ENCODE measurements at places on chromosomes 16 and 17. TPM values are rescaled to one million over a fixed set of nuclear protein-coding genes. Genes with fewer than 3 reads are reported as not detected.

GRCh38 chr16:26129997-26130396, 438.2 kb downstream of the HS3ST4 start:
- DNase-seq: no peak

- DNase-seq: peak; percentile 89
These were observed 13.7 kb downstream of the MYO15B start for GRCh38 chr17:75601057-75601987.

Gene MON1B
- total RNA-seq: 69.6 TPM

Gene FGF11
- total RNA-seq: 1.2 TPM

GRCh38 chr17:27657620-27658019, 26.6 kb downstream of the LGALS9 start:
- no peak for DNase-seq

- DNase-seq: no peak
These were observed 63.7 kb downstream of the RPH3AL start for GRCh38 chr17:288802-289356.

DNA sequence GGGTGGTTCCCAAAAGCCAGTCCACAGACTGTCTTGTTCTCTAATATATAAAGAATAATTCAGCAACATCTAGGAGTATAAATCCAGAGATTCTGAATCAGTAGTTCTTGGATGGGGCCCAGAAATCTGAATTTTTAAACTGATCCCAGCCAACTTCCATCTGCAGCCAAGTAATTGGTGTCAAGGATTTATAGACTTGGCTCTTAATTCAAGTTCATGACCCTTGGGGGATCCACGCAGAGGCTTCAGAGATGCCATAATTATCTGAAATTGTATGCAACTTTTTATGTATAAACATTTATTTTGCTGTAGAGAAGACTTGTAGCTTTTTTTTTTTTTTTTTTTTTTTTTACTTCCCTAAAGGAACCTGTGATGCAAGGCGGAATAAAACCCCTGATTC, 60.6 kb downstream of the HLF start:
- no peak for DNase-seq

DNA sequence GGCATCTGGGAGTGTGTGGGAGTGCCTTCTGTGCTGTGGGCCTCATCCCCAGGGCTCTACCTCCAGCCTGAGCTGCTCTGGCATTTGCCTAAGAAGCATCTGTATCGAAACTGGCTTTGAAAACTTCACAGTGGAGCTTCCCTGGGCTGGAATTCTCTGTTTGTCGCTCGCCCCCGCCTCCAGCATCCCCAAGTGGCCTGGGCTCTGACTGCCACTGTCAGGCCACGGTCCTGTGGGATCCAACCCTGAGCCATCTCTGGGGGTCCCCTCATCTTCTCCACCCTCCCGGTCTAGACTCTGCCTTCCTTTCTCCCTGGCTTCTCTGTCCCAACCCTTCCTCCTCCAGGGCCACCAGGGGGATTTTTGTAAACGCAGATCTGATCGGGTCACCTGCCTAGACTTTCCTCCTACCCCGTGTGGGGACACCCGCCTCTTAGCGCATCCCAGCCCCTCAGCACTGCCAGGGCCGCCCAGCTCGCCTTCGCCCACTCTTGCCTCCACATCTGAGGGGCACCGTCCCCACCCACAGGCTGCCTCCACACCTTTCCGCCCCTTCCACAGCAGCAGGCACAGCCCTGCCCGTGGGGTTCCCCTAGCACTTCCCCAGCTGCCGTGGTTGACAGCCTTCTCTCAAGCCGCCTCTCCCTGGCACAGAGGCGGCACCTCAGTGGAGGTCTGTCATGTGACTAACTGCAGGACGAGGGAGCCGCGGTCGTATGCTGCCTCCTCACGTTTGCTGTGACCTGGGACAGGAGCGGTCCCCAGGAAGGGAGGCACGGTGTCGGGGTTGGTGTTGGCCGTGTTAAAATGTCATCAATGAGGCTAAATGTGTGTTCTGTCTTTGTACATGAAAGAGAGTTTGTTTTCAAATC, 12.0 kb downstream of the TBC1D24 start:
- peak; percentile 64 for DNase-seq

GRCh38 chr16:25184771-25185170, 32.0 kb upstream of the AQP8 start:
- DNase-seq: no peak

DNA sequence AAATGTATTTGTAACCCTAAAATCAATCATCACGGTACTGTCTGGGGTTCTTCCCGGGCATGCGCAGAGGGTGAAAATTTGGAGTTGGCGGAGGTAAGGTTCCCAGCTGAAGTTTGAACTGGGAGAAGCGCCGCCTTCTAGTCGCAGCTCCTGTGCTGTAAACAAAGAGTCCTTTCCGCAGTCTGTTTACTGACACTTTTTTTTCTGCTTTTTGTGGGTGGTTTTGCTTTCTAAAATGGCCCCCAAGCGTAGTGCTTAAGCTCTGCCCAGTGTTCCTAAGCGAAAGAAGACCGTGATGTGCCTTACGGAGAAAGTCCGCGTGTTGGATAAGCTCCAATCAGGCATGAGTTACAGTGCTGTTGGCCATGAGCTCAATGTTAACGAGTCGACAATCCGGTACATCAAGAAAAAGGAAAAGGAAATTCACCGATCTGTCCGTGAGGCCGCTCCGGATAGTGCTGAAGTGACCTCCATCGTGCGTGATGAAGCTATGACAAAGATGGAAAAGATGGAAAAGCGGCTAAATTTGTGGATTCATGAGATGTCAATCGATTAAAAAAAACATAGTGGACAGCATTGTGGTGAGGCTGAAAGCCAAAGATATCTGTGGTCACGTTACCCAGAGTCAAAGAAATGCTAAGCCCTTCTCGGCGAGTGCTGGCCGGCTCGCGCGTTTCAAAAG, 570 bp upstream of the CFDP1 start:
- peak; percentile 84 for DNase-seq

Gene KRTAP17-1
- total RNA-seq: not detected

Gene TMED6
- 3.6 TPM for total RNA-seq

DNA sequence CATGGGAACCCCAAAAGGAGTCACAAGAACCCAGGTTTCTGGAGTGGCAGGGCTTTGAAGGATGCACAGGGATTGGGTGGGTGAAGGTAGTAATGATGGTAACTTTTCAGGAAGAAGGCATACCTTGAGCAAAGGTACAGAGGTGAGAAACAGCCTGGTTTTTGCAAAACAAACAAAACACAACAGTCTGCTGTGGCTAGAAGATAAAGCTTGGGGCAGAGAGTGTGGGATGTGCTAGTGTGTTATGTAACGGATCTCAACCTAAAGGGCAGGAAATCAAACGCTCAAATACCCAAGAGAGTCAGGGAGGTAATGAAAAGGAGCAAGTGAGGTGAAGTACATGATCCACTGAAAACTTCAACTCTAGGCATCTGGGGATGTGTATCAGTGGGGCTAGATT, 4.6 kb downstream of the PTGES3L start:
- no peak for DNase-seq

DNA sequence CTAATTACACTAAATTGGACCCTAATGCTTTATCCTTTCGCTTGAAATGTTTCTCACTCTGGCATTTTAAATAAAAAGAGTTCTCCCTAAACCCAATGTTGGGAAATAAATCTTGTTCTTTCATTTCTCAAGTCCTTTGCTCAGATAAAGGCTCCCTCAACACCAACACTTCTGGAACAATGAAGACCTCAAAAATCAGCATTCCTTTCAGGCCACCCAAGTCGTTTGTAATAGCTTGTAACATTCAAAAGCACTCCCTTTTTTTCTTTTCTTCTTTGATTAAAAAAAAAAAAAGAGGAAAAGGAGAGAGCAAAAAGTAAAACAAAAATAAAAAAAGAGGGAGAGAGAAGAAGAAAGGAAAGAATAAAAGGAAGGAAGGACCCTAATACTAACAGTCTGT, 23.3 kb upstream of the FOXJ1 start:
- no peak for DNase-seq

DNA sequence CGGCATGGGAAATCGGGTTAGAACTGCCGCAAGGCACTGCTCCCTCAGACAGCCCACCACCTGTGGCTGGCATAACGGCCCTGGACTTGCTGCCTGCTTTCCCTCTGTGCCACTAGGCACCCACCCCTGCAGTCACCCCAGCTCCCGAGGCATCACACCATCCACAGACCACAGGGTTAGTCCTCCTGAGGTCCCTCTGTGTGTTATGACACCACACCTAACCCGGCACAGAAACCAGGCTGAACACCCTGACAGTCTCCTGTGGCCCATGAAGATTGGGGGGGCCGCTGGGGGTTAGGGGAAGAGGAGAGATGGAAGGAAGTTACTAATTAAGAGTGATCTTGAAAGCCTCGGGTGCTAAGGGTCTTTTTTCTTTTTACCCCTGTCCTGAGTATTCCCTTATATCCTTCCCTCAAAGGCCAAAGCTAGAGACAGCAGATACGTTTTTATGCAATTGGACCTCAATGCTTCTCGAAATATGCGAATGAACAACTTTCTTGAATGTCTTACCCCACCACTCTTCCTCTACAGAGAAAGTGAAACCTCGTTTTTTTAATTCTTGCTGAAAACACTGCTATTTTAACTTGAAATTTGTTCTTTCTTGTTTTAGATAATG, 7.0 kb downstream of the CYTH1 start:
- no peak for DNase-seq

GRCh38 chr17:19670908-19671307, 22.4 kb downstream of the ALDH3A2 start:
- DNase-seq: no peak

DNA sequence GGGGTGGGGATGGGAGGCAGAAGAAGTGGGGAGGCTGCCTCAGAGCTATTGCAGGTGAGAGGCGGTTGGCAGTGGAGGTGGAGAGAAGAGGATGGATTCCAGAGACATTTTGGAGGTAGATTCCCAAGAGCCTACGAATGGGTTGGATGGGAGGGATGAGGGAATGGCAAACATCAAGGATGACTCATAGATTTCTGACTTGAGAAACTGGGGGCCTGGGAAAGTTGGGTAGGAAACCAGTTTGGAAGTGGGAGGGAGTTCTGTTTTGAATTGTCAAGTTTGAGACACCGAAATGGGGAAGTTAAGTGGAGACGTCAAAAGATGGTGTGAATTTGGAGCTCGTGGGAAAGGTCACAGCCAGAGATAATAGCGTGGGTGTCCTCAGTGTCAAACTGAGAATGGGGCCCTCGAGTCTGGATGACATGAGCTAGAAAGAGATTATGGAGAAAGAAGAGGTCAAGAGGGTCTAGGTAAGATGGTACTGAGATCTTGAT, 6.2 kb upstream of the CYLD start:
- no peak for DNase-seq

Gene ABI3
- total RNA-seq: 3.3 TPM

DNA sequence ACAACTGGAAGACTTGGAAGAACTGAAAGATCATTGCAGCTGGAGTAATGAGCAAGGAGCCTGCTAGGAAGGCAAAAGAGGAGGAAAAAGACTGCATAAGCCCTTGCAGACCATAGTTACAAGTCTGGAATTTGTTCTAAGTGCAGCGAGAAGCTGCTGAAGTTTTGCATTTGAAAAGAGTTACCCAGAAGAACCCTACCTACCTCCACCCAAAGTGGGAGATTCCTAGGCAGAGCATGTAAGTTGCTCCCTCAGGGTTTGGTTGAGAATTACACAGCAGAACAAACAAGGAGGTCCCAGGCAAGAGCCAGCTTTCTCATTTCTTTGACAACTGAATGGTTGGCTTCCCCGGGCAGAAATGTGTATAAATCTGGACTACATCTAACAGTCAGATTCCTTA, 118.7 kb upstream of the NUDT7 start:
- DNase-seq: no peak

DNA sequence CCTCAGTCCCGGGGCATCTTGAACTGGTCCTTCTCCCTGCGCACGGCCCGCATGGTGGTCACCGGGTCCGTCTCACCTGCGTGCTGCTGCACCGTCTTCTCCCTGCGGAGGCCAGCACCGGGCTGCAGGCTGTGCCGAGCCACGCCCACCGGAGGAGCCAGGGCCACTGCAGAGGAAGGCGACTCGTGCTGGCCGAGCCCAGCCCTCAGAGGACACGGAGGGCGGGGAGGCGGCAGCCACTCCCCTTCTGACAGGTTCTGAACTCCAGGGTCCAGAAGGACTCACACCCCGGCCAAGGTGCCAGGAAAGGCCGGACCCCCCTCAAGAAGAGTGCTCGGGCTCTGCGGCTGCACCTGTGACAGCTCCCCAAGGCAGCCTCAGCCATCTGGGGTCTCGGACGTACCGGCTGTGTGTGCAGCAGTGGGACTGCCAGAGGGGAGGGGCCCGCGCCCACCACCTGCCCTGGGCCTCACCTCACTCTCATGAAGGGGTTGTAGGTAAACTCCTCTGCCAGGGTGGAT, 15.8 kb upstream of the IGFALS start:
- DNase-seq: peak; percentile 40

Gene SLC5A10
- not detected for total RNA-seq

DNA sequence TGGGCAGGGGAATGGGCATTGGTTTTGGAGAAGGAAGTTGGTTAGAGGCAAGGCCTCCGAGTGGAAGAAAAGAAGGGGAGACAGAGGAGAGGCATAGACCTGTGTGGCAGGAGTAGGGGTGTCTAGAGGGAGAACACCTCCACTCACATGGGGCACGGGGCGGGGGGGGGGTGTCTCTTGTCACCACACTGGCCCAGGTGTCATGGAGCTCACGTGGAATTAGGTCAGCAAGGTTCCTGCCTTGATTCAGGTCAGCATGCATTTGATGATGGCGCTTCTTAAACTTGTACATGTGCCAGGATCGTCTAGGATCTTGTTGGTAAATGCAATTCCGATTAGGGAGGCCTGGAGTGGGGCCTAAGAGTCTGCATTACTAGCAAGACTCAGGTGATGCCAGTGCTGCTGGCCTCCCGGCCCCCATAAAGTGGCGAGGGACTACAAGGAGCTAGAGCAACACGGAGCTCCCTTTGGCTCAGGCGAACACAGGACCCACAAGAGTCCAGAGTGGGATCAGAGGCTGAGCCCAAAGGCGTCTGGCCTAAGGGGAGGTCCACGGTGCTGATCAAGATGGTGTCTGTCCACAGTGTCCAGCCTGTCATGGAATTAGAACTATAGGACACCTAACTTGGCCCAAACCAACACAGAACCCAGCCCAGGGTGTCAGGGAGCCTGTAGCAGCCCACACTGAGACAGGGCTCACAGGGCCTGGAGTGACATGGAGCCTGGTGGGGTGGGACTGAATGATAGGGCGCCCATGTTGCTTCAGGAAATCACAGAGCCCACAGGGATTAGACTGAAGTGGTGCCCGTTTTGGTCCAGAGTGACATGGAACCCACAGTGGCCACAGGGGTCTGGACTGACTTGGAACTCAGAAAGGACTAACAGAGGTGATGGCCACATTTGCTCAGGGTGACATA, 16.7 kb downstream of the EPOP start:
- no peak for DNase-seq

Measured in colonic mucosa (tissue), 4 donors.